ENCODE measurements at places on chromosomes 7 and 10. TPM values are rescaled to one million over a fixed set of nuclear protein-coding genes. Genes with fewer than 3 reads are reported as not detected.

- DNase-seq = no peak
Observed at GRCh38 chr10:67015225-67015624, 89.4 kb downstream of the LRRTM3 start.

DNA sequence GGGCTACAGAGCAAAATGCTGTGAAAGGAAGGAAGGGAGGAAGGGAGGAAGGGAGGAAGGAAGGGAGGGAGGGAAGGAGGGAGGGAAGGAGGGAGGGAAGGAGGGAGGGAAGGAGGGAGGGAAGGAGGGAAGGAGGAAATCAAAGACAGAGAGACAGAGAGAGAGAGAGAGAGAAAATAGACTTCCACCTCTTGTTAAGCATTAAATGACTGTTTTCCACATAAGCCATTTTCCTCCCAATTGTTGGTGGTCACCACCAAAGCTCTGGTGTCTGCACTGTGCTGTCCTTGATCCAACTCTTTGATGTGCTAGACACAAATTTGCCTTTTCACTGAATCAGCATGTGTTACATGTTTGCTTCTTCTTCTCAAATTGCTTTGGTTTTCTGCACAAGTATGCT lies 90.7 kb upstream of the INHBA start:
- DNase-seq = no peak

- peak; percentile 26 for DNase-seq
Observed at GRCh38 chr10:129850790-129851189, 113.3 kb downstream of the EBF3 start.

DNA sequence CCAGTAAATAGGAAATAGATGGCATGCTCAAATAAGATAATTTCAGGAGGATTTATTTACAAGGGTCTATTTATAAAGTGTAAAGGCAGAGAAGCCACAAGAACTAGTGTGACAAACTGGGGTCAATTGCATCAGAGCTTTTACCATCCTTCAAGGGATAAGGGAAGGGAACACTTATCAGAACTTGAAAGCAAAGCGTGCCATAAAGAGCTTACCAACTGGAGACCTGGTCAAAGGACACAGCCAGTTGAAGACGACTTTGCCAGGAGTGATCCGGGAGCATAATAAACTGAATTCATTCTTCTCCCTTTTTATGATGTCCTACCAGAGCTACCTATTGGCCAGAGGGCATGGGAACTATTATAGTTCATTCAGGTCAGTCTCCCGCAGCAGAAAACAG lies 3.2 kb upstream of the PPP1R3A start:
- no peak for DNase-seq

Gene PNLIPRP2
- not detected for total RNA-seq
